ENCODE measurements at places on chromosomes 6 and 20. TPM values are rescaled to one million over a fixed set of nuclear protein-coding genes. Genes with fewer than 3 reads are reported as not detected.

FNDC11 gene
- total RNA-seq: under 0.01 TPM

PSMB8 gene
- 67.3 TPM for total RNA-seq

MAP3K4 gene
- 31.1 TPM for total RNA-seq

BMP5 gene
- 0.36 TPM for total RNA-seq

PNLDC1 gene
- not detected for total RNA-seq

EDN1 gene
- 0.88 TPM for total RNA-seq

TEAD3 gene
- total RNA-seq: 11.2 TPM

C20orf202 gene
- total RNA-seq: not detected

MYCT1 gene
- total RNA-seq: 0.29 TPM

FABP7 gene
- total RNA-seq: not detected

CHRNA4 gene
- total RNA-seq: not detected

IL17F gene
- total RNA-seq: not detected

SEMG1 gene
- total RNA-seq: not detected

COL21A1 gene
- 8.0 TPM for total RNA-seq

TRIM40 gene
- not detected for total RNA-seq

RUNX2 gene
- total RNA-seq: 35.4 TPM

SAMD3 gene
- 3.5 TPM for total RNA-seq

NR2E1 gene
- total RNA-seq: not detected

PI3 gene
- total RNA-seq: not detected

NAA20 gene
- 32.6 TPM for total RNA-seq

MLIP gene
- total RNA-seq: 0.36 TPM

COL11A2 gene
- 1.8 TPM for total RNA-seq

APOBEC2 gene
- total RNA-seq: not detected

MTCH1 gene
- 185 TPM for total RNA-seq

GTSF1L gene
- total RNA-seq: not detected

ZC2HC1B gene
- total RNA-seq: not detected

PHACTR1 gene
- total RNA-seq: 1.2 TPM

EYS gene
- under 0.01 TPM for total RNA-seq

SRSF6 gene
- 70.1 TPM for total RNA-seq

OR2J3 gene
- total RNA-seq: not detected

PSMG4 gene
- total RNA-seq: 19.4 TPM

GSTA1 gene
- total RNA-seq: not detected

CD109 gene
- total RNA-seq: 93.4 TPM

All from osteoblast (primary cell).